ENCODE measurements at places on chromosomes 12 and 14.
A peak's percentile ranks its signal among the peaks of the same experiment; 100 is the strongest.

- no peak for DNase-seq
Measured at GRCh38 chr14:64993266-64993930, 6.7 kb downstream of the FNTB start.

GRCh38 chr12:10701131-10701681 is 21.9 kb downstream of the YBX3 start:
- DNase-seq: no peak

DNA sequence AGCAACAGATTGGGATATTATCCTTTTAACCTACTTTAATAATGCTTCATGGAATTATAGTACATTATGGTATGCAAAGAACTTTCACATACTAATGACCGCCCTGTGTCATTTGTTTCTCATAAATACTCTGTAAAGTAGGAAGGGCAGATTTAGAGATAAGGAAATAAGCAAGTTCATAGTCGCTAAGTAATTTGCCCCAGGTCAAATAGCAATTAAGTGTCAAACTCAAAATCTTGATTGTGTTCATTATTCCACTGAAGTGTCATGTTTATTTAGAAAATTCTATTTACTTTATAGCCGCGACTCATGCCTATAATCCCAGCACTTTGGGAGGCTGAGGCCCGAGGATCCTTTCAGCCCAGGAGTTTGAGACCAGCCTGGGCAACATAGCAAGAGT is 98.7 kb upstream of the ATF1 start:
- DNase-seq: no peak

DNA sequence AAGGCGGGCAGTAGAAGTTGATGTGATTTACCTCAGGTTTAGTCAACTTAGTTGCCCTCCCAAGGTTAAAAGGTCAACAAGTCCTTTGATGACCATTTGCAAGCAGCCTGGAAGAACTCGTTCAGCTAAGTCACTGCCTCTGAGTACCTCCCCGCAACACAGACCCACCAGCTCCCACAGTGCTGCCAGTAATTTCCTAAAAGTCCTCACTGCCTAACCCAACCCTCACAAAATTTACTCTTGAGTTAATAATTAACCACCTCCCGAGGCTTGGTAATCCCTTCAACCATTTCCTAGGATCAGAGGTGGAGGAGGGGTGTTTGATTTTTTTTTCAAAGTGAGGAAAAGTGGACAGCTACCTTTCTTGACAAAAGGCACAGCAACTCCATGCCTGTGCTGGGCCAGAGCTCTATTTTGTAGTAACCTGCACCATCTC is 55.8 kb downstream of the MAP3K9 start:
- DNase-seq: peak; percentile 53

DNA sequence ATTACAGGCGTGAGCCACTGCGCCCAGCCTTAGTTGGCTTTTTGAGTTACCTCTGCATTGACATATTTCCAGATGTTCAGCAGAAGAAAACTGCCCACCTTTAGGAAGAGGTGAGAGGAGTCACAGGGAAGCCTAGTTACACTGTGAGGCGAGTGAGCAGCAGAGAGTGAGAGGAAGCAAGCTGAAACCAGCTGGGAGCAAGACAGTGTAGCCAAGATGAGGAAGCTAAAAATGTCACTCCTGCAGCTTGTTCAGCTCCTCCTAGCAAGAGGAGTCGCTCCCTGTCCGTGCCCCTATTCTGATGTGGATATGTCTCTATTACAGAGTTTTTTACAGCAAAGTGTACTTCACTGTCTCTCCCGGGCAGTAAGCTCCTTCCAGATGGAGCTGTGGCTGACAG is 127.6 kb downstream of the GXYLT1 start:
- no peak for DNase-seq

- DNase-seq: no peak
Measured at GRCh38 chr14:85276979-85277228, 253.0 kb upstream of the FLRT2 start.

GRCh38 chr12:119783787-119784186 is 93.3 kb downstream of the CIT start:
- no peak for DNase-seq

DNA sequence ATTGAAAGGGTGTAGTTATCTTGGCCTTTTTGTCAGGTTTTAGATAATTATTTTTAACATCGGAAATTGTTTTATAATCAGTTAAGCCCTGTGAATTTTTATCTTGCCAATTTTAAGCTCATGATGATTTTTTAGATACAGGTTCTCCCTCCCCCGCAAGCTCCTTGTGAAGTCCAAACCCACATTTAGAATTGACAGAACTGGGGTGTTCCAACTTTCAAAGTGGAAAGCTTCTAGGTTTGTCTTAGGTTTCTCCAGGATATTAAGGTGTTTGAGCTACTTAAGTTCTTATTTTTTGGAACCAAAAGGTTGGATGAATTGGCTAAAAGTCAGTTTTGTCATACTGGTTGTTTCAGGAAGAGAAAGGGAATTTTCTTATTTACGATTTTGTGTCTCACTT is 49.1 kb downstream of the ATP2A2 start:
- no peak for DNase-seq

- DNase-seq: no peak
Measured at GRCh38 chr14:104091061-104091926, 5.8 kb downstream of the ASPG start.

DNA sequence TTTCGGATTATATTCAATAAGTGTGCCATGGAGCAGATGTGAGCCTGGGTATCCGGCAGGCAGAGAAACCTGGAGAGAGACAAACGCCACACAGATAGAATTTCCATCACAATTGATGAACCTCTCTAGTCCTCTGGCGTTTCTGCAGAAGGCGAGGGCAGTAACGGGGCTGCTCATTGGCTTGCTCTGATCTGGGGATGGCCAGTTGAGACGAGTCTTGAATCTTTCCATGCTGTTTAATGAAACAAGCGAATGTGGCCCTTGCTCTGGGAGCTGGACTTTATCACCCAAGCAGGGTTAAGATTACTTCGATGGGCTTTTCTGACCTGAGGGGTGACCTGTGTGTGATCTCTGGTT is 42.4 kb upstream of the CLMN start:
- DNase-seq: no peak

- DNase-seq: no peak
Measured at GRCh38 chr12:108400481-108400880, 61.4 kb upstream of the CMKLR1 start.

GRCh38 chr12:122949405-122949804 is 16.9 kb downstream of the ABCB9 start:
- no peak for DNase-seq

DNA sequence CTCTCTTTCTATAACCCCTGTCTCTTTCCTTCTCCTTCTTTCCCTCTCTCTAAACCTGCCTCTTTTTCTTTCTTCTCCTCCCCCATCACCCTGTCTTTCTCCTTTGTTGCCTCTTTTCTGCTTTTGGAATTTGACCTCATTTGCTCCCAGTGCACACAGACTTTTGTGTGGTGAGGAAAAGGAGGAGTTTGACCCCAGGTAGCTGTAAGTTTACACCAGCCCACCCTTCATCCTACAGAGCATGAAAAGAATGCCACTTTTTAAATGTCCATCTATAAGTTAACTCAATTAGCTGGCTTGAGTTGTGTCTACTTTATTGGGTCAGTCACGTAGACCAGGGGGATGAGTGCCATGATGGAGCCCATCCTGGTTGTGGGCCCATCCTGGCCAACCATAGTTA is 146.8 kb upstream of the SLC38A2 start:
- DNase-seq: no peak

GRCh38 chr12:48109424-48109823 is 3.5 kb upstream of the SENP1 start:
- DNase-seq: no peak

GRCh38 chr14:69480136-69480535 is 4.4 kb upstream of the PLEKHD1 start:
- no peak for DNase-seq

- DNase-seq: peak; percentile 28
Measured at GRCh38 chr12:28998662-28999120, 150.4 kb upstream of the FAR2 start.

DNA sequence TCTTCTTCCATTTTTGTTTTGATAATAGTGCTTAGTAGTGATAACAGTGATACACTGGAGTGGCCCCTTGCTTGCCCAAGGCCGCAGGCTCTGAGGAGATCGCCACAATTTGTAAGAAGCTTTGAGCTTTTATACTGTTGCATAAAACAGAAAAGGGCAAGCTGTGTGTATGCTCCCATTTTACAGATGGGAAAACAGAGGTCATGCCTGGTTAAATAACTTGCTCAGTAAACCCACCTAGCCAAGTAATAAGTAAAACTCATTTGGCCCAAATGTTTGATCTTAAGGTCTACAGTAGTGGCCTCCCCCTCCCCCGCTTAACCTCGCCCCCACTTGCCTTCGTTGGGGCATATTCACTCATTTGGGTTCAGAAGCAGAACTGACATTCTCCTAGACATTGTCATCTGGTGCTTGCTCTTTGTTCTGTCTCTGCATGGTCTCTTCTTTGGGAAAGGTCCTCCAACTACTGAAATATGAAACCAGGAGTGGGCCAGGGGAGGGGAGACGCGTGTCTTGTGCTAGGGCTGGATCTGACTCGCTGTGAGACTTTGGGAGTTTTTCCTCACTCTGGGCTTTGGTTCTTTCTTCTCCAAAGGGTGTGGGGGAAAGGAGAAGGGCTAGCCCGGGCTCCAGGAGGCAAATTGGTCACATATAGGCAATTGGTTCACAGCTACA is 88.1 kb downstream of the PAPOLA start:
- DNase-seq: no peak

DNA sequence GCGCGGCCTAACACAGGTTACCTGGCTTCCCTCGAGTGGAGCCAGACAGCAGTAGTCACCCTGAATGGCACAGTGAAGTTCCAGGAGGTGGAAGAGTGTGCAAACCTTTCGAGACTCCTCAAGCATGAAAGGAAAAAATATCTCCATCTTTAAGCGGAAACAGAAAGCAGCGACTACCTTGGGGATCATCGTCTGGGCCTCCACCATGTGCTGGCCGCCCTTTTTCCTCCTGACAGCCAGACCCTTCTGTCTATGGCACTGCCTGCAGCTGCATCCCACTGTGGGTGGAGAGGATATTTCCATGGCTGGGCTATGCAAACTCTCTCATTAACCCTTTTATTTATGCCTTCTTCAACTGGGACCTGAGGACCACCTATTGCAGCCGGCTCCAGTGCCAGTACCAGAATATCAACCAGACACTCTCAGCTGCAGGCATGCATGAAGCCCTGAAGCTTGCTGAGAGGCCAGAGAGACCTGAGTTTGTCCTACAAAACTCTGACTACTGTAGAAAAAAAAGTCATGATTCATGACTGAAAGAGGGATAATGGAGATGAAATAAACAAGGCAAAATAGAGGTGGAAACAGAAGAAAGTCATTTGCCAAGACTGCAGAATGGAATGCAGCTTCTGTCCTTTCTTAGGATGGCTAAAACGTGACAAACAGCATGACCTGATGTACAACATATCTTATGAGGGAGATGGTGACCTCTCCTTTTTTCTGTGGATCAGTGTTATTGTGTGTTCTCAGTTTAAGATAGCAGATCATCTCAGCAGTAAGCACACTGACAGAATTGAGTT is 2.4 kb upstream of the HEBP1 start:
- DNase-seq: no peak

DNA sequence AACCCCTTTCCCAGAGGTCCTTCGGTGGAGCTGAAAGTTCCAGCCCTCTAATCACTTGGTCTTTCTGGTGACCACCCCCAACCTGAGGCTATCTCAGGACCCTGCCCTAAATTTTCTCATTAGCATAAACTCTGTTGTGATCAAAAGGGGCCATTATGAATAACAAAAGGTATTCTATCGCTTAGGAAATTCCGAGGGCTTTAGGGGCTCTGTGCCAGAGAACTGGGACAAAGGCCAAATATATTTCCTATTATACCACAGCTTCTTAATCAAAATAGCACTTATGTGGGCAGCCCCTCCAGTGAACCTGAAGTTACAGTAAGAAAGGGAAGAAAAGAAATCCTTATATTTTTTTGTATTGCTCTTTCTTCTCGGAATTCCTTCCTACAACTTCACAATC is 125.3 kb upstream of the NPAS3 start:
- no peak for DNase-seq

DNA sequence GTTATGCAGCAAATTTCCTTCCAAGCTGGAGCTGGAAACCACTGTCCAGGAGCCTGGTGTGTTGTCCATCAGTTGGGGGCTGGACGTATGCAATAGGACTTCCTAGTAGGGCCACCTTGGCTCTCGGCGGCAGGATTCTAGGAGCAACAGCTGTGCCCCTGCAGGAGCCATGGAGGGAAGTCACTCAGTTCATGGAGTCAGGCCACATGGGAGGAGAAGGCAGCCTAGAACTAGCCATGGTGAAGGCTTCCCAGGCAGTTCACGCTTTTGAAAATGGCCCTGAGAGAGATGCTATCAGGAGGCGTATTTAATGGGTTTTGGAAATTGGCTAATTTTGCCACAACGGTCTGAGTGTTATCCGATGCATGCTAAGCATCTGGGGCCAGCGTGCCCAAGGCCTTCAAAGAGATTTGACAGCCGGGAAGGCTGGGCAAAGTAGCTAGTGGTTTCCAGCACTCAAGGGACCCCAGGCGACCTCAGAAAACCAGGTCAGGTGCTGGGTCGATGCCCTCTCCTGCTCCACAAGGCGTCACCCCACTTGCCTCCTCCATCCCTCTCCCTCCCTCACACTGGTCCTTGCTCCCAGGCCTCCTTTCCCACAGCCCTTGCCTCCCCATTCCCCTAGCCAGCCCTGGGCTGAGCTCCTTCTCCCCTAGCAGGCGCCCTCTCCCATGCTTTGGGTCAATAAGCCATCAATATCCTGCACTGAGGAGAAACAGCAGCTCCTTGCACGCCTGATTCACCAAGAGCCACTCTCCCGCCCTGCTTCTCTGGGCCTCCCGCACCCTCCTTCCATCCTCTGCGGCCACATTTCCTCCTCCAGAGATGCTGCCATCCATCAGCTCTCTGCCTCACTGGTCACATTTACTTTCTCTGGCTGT is 30.9 kb upstream of the SYNDIG1L start:
- DNase-seq: no peak

- DNase-seq: no peak
Measured at GRCh38 chr12:25438638-25439037, 114.4 kb downstream of the LMNTD1 start.

DNA sequence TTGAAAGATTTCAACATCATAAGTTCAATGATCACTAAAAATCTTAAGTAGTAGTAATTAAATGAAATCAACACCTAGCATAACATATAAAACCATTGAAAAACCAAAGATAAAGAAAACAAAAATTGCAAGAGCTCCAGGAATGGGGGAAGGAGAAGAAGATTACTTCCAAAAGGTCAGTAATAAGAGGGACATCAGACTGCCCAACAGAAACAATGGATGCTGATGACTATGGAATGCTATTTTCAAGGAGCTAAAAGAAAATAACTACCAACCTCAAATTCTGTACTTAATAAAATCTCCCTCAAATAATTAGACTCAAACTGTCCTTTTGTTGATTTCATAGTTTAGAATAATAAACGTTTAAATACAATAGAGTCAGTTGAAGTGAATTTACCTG is 314.5 kb upstream of the LMO3 start:
- no peak for DNase-seq
